DMS 273 treated with DMSO at 0.1 percent for 48 hours (cell line): ENCODE measurements at places on chromosomes 4 and X.

- DNase-seq: no peak
These were observed 27.9 kb downstream of the PROM1 start for GRCh38 chr4:16055873-16056272.

DNA sequence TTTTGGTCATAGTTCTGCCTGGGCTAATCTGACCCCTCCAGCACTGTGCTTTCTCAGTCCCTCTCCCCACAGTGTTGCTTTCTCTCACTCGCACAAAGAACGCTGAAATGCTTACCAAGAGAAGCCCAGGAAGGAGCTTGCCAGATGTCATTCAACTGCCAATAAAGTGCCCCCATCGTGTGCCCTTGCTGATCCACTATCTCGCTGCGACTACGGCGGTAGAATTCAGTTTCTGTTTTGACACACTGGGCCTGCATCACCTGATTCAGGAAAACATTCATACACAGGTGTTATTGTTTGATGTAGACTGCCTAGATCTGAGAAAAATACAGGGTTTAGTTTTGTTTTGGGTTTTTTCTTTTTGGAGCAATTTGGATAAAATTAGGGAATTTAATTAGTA is 121.2 kb downstream of the MANBA start:
- no peak for DNase-seq

GRCh38 chrX:124228849-124229248 is 103.6 kb upstream of the TEX13D start:
- DNase-seq: no peak

DNA sequence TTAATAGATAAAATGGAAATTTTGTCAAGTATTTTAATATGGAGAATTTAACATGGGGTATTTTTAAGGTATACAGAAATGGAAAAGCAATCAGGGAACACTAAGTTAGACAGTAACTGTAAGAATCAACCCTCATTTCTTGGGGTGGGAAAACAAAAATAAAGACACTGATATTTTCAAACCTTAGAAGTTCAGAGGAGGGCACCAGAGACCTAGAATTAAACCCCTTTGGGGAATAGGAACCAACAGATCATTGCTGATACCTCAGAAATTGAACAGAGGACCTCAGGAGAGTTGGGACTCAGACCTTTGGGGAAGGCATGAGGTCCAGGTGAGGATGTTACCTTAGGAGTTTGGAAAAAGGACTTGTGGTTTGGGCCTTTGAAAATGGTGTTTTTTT is 435.6 kb downstream of the TMA16 start:
- DNase-seq: no peak

DNA sequence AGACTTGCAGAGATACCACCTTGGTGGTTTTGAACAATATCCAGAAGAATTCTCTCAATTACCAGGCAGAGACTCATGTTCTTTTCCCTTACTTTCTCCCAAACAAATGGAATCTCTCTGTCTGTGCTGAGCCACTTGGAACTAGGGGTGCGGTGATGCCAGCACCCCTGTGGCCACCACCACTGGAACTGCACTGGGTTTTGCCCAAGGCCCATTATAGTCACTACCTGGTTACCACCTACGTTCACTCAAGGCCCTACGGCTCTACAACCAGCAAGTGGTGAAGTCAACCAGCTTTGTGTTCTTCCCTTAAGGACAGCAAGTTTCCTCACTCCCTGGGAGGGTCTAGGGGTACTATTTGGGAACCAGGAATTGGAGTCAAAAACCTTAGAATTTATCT is 1183.7 kb downstream of the FSTL5 start:
- DNase-seq: no peak

- DNase-seq: no peak
These were observed 10.1 kb downstream of the HS3ST1 start for GRCh38 chr4:11418610-11419009.

GRCh38 chrX:150228431-150228830 is 134.7 kb upstream of the MAMLD1 start:
- DNase-seq: no peak

DNA sequence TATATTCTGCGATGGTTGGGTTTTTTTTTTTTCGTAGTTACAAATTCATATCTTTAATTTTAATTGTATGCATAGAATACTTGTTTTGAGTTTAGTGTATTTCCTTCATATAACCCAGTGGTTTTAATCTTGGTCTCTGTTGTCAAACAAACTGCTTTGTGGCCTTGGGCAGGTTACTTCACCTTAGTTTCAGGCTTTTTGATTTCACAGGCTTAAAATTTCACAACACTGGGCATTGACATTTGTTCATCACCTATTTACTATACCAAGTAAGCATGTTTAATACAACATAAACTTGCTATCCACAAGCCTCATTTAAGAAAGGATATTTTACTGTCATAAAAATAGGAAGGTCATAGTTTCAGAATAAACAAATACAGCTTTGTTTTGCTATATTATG is 14.7 kb downstream of the RAPGEF2 start:
- DNase-seq: no peak

DNA sequence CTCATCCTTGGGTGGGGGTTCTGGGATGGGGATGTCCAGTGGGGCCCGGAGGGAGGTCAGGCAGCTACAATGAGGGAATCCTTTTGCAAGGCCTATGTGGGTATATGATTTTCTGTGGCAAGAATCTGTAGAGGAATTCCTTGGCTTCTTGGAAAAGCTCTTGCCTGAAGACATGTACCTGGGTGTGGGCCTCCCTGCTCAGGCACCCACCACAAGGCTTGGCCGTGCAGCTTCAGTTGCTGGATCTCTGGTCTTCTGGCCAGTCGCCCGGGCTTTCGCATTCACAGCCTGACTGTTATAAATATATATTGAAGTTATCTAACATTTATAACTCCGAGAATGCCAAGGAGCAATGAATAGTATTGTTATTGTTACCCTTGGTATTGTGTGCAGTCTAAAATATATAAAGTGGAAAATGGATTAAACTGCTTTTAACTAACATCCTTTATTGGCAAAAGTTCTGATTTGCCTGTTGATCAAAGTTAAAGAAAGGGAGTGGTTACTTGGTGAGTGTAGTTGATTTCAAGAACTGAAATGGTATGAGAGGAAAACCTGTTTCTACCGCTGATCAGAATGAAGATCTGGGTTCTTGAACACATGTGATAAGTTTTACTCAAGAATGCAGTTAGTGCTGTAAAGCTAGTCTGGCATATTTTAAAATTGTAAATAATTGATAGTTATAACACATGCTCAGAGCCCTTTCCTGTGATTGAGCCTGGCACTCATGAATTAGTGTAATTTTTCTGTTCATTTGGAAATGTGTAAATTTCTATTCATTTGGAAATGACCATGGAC is 36.0 kb downstream of the PTTG2 start:
- DNase-seq: no peak

- no peak for DNase-seq
These were observed 11.3 kb downstream of the CPEB2 start for GRCh38 chr4:15013585-15013984.

DNA sequence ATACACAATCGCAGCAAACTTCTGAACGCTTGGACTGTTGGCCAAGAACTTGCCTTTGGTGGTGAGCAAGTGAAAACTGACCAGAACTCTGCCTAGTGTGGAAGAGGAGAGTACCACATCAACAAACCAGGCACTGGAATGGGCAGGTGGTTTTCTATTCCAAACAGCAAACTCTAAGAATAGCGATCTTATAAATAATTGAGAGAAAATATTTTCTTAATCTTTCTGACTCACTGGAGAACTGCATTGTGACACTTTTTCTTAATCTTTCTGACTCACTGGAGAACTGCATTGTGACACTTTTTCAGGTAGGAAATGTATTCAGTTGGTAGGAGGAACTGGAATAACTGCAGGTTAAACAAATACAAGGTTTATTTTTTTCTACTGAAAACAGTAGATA is 57.0 kb upstream of the SORBS2 start:
- no peak for DNase-seq

DNA sequence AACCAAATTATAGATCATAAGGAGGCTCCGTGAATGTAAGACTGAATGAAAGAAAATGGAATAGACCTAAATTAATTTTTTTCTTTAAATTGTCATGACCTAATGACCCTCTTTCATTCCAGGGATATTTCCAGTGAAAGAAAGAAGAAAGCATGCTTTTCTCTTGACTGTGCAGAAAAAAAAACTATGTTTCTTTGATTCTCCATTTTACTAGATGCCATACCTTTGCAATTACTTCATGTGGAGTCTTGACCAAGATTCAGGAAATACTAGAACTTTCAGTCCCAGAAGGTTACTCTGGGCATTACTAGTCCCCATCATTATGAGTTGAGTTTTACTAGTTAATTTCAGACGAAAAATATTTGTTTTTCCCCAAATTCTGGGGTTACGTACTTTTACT is 6.4 kb upstream of the COMMD8 start:
- no peak for DNase-seq

- DNase-seq: no peak
These were observed 15.2 kb upstream of the CLOCK start for GRCh38 chr4:55561889-55562288.

DNA sequence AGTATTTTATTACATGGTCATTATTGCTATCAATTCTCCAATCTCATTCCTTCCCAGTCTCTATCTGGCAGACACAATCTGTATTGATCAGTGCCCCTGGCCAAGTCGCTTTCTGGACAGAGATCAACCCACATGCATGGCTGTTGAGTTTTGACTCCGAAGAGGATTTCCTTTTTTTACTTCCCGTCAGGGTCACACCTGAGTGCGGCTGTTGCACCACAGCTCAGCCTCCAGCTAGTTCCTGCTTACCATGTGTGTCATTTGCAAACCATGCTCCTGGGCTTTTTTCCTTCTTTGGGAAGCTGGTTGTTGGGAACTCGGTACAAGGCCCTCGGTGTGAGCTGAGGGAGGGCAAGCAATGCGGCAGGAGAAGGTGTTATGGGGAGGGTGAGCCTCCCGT is 11.7 kb downstream of the MAGED2 start:
- no peak for DNase-seq

DNA sequence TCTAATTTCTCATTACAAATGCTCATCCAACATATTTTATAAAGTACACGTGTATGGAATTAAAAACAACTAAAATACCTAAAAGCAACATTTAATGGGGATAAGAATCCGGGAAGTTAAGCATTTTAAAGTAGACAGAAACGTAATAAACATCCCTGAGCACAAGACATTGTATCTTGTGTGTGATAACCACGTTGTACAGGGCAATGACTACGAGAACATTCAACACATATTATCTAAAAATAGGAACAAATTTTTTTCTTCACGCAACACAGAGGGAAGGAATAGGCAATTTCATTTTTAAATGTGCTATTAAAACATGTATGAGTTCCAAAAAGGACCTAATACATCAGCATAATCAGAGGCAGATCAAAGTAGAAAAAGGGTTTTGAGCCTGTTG is 49.5 kb downstream of the AMMECR1 start:
- no peak for DNase-seq

GRCh38 chr4:117801756-117802155 is 232.5 kb upstream of the NDST3 start:
- DNase-seq: no peak

DNA sequence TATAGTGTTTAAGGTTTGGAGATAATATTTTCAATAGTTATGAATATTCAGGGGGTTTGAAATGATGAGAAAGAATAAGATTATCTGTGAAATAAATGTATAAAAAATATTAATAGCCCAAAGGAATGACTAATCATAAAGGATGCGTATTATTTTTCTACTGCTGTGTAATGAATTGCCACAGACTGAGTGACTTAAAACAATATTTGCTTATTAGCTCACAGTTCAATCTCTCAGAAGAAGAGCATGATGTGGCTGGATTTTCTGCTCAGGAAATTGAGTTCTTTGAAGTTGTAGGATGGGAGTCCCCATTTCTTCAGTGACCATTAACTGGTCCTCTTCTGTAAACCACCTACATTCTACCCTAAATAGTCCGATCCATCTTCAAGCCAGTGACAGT is 1680.8 kb upstream of the AGA start:
- no peak for DNase-seq

- no peak for DNase-seq
These were observed 361.2 kb downstream of the BCOR start for GRCh38 chrX:39736216-39737211.
